AG10803 (cell line): ENCODE measurements at places on chromosomes 16 and 17.

- DNase-seq, result peak; percentile 89
These were observed 797 bp downstream of the PRCD start for GRCh38 chr17:76540381-76541300.

DNA sequence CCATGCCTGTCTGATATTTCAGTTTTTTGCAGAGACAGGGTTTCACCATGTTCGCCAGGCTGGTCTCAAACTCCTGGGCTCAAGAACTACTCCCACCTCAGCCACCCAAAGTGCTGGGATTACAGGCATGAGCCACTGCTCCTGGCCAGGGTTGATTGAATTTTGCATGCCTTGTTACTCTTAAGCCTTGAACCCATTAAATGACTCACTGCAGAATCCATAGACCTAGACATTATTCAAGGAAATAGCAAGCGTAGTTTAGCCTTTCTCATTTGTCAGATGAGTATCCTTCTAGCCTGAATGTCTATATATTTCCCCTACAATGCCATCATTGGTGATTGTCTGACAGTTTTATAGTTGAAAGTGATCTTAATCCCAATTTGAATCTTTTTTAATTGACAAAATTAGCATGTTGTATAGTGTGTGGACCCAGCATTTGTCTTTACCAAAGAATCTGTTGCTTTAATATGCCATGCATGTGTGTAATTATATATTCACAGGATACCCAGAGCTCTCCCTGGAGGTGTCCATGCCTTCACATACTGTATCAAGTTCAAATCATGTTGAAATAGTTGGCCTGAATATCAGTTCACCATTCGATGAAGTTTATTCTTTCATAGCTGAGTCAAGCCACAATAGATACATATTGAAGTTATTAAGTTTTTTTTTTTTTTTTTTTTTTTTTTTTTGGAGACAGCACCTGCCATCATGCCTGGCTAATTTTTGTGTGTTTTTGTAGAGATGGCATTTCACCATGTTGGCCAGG lies 321.0 kb downstream of the CPPED1 start:
- peak; percentile 25 for DNase-seq

DNA sequence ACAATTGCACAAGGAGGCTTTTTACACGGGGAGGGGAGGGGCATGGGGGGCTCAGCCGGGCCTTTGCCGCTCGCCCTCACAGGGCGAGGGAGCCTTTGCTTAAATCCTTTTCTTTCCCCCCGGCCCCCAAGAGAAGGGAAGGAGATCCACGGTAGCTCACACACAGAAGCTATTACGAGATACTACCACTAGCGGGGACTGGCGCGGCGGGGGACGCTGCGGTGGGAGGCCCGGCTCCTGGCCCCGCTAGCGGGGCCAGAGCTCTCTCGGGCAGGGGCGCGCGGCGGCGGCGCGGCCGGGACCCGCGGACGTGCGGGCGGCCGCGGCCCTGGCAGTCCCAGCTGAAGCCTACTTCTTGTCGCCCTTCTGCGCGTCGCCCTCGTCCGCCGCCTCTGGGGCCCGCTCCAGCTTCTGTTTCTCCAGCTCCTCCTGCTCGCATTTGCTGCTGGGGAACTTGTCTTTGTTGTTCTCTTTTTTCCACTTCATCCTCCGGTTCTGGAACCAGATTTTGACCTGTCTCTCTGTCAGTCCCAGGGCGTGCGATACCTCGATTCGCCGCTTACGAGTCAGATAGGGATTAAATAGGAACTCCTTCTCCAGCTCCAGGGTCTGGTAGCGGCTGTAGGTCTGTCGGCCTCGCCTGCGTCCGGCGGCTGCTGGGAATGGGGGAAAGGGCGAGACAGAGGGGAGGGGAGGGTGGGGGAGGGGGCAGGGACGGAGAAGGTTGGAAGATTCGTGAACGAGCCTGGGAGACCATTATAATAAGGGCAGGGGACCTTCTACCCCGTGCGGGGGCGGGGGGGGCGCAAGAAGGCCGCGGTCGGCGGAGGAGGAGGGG lies 2.0 kb downstream of the HOXB8 start:
- DNase-seq, result no peak

DNA sequence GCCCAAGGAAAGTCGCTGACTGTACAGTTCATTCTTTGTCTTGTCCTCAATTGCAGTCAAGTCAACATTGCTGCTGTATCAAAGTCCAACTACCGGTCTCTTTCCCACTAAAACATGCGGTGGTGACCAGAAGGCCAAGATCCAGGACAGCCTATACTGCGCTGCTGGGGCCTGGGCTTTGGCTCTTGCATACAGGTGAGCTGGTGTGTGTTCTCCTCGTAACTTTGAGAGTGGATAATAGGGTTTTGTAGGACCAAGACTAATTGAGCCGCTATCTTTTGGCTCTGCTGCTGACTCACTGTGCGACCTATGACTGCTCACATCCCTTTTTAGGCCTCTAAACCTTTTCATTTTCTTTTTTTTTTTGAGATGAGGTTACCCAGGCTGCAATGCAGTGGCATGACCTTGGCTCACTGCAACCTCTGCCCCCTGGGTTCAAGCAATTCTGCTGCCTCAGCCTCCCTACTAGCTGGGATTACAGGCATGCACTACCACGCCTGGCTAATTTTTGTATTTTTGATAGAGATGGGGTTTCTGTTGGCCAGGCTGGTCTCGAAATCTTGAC lies 38.7 kb downstream of the PHKB start:
- no peak for DNase-seq

GRCh38 chr16:27156579-27156978 lies 46.7 kb upstream of the KDM8 start:
- peak; percentile 5 for DNase-seq

DNA sequence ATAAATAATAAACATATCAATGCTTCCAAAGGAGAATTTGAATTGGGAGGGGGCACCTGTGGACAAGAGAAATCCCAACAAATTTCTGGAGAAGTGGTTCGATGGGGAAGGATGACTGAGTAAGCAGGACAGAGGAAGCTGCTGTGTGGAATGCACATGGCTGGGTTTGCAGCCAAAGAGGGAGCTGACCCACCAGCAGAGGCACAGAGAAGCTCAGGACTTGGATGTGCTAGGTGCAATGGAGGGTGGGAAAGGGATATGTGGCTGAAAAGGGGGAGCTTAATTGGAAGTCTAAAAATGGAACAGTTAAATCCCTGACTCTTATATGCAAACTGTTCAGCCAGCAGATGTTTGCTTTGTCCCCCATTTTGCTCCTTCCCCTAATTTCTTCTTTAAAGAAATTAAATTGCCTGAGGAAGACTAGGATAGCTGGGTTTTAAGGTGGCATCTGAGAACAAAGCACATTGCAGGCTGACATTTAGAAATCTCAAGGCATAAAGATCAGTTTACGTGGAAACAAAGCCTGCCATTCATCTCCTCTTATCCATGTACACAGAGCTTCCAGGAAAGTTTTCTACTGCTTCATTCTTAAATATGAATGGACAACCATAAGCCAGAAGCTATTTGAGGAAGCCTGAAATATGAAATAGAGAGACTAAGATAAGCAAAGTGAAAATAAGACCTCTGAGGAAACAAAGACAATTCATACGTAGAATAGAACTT lies 23.0 kb upstream of the TNS4 start:
- DNase-seq, result no peak
